ENCODE measurements at places on chromosomes 12 and 14. TPM values are rescaled to one million over a fixed set of nuclear protein-coding genes. Genes with fewer than 3 reads are reported as not detected.

MYH6 gene
- total RNA-seq = 0.13 TPM

LPAR5 gene
- 0.59 TPM for total RNA-seq

KRT79 gene
- not detected for total RNA-seq

FICD gene
- 3.2 TPM for total RNA-seq

NR4A1 gene
- 47.3 TPM for total RNA-seq

SLC7A8 gene
- 1.8 TPM for total RNA-seq

HCAR2 gene
- not detected for total RNA-seq

TSPAN11 gene
- total RNA-seq = 0.10 TPM

VSX2 gene
- not detected for total RNA-seq

IRAK3 gene
- 1.3 TPM for total RNA-seq

GLIPR1L1 gene
- not detected for total RNA-seq

ALDH2 gene
- 85.6 TPM for total RNA-seq

ARHGAP9 gene
- 0.17 TPM for total RNA-seq

SLC39A9 gene
- 40.4 TPM for total RNA-seq

IL26 gene
- total RNA-seq = not detected

REP15 gene
- total RNA-seq = 0.36 TPM

MYO1H gene
- not detected for total RNA-seq

GRIP1 gene
- 3.5 TPM for total RNA-seq

LRTM2 gene
- not detected for total RNA-seq

ISM2 gene
- total RNA-seq = 0.49 TPM

PELI2 gene
- total RNA-seq = 0.73 TPM

TRPV4 gene
- total RNA-seq = 0.16 TPM

PLEK2 gene
- 20.6 TPM for total RNA-seq

Data from A549 treated with Hydrocortisone at 1 μM for 4 hours (cell line).